ENCODE measurements at places on chromosomes 13 and 19. TPM values are rescaled to one million over a fixed set of nuclear protein-coding genes. Genes with fewer than 3 reads are reported as not detected.

The IL12RB1 gene
- total RNA-seq = 1.3 TPM

The SPRED3 gene
- 3.9 TPM for total RNA-seq

The CEACAM4 gene
- not detected for total RNA-seq

The BRD4 gene
- total RNA-seq = 26.3 TPM

The NLRP5 gene
- not detected for total RNA-seq

The ZNF681 gene
- 0.32 TPM for total RNA-seq

The MISP gene
- total RNA-seq = under 0.01 TPM

The CEACAM1 gene
- 0.97 TPM for total RNA-seq

The TMC4 gene
- total RNA-seq = 0.32 TPM

The FGF22 gene
- total RNA-seq = not detected

The ZNF490 gene
- 7.8 TPM for total RNA-seq

The ZNF730 gene
- total RNA-seq = 1.3 TPM

The CALR3 gene
- total RNA-seq = not detected

The FUT6 gene
- not detected for total RNA-seq

The SLAIN1 gene
- total RNA-seq = not detected

The CTXN1 gene
- 1.9 TPM for total RNA-seq

The ZNF135 gene
- total RNA-seq = 4.3 TPM

The C1QTNF9B gene
- total RNA-seq = 0.86 TPM

The PCP2 gene
- not detected for total RNA-seq

The TBXA2R gene
- total RNA-seq = 4.8 TPM

The GJB6 gene
- not detected for total RNA-seq

The OR7A5 gene
- total RNA-seq = not detected

The ZNF225 gene
- total RNA-seq = 4.5 TPM

The ITPKC gene
- 14.5 TPM for total RNA-seq

Data from fibroblast of villous mesenchyme (primary cell).